ENCODE measurements at places on chromosomes 7 and 10.

DNA sequence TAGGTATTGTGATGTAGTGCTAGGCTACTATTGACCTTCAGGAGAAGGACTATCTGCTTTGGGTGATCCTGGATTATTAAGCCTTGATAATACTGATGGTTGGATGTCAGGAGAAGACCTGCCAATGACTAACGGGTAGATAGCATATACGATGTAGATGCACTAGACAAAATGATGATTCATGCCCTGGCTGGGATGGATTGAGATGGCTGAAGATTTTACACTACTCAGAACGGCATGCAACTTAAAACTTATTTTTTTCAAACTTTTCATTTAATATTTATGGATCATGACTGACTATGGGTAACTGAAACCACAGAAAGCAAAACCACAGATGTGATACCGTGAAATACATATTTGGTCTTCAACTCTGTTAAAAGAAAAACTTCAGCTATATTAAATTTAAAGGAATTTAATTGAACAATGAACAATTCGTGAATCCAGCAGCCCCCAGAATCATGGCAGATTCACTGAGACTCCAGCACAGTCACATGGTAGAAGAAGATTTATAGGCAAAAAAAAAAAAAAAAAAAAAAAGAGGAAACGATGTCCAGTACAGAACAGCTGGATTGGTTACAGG is 124.6 kb upstream of the CDK13 start:
- H3K27me3 ChIP-seq = peaks cover 51% of the 10 kb centered on the region
- no peak for DNase-seq
- H3K27ac ChIP-seq = no peak overlapping the region
- no peak overlapping the region for H3K4me3 ChIP-seq

DNA sequence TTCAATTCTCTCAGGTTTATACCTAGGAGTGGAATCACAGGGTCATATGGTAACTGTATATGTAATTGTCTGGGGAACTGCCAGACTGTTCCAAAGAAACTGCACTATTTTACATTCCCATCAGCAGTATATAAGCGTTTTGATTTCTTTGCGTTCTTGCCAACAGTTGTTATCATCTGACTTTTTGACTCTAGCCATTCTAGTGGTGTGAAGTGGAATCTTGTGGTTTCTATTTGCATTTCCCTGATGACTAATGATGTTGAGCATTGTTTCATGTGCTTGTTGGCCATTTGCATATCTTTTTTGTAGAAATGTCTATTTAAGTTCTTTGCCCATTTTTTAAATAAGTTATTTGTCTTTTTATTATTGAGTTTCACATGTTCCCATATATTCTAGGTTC is 44.3 kb upstream of the ZC3HAV1 start:
- H3K4me1 ChIP-seq = peaks cover 6% of the 10 kb centered on the region
- peaks cover 2% of the 10 kb centered on the region for H3K36me3 ChIP-seq
- H3K27me3 ChIP-seq = no peaks in the 10 kb centered on the region
- no peak for DNase-seq

GRCh38 chr10:80976658-80977057 is 439.0 kb downstream of the SH2D4B start:
- DNase-seq = no peak
- no peak overlapping the region for H3K27ac ChIP-seq
- H3K27me3 ChIP-seq = no peaks in the 10 kb centered on the region
- no peaks in the 10 kb centered on the region for H3K4me1 ChIP-seq
- H3K36me3 ChIP-seq = no peaks in the 10 kb centered on the region

DNA sequence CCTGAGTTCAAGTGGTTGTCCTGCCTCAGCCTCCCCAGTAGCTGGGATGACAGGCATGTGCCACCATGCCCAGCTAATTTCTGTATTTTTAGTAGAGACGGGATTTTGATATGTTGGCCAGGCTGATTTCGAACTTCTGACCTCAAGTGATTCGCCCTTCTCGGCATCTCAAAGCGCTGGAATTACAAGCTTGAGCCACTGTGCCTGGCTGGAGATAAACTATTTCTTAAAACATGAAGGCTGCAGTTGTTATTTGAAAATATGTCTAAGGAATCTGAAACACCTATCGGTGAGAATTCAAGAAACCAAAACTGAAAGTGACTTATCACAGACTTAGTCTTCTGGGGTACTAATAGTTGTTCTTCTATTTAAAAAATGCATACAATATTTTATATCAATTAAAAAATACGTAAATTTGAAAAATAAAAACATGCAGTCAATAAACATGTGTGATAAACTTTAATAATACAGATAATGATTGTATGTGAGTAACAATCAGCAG is 176.9 kb upstream of the PRSS58 start:
- peak overlapping the region; percentile 65 for H3K27ac ChIP-seq
- DNase-seq = no peak
- H3K4me1 ChIP-seq = peaks cover 33% of the 10 kb centered on the region
- H3K36me3 ChIP-seq = no peaks in the 10 kb centered on the region
- H3K27me3 ChIP-seq = no peaks in the 10 kb centered on the region
- peak overlapping the region; percentile 70 for H3K4me3 ChIP-seq

DNA sequence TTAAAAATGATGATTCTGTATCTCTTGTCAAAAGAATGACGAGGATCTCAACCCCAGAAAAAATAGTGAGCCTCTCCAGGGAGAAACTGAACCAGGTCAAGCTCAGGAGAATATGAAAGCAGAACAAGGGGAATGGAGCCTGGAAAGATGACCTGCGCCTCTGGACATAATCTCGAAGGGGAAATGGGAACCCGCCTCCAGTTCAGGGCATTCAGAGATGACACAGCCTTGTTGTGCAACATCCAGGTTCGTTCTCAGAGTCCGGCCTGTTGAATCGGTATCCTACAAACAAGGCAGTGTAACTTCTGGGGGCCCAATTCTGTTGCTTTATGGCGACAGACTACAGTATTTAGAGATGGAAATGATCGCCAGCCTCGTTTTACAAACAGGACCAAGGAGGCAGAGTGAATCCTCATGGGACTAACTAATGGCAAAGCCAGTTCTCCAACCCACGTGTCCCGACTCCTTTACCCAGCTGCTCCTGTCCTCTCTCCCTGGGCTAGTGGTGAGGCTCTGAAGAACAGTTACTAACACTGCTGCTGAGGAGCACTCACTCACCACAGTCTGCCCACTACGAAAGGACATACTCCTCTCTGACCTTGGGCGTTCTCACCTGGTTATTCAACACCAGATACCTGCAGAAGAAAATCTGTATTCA is 67.6 kb downstream of the JAZF1 start:
- H3K4me1 ChIP-seq = no peaks in the 10 kb centered on the region
- no peak overlapping the region for H3K27ac ChIP-seq
- DNase-seq = no peak
- no peak overlapping the region for H3K4me3 ChIP-seq

DNA sequence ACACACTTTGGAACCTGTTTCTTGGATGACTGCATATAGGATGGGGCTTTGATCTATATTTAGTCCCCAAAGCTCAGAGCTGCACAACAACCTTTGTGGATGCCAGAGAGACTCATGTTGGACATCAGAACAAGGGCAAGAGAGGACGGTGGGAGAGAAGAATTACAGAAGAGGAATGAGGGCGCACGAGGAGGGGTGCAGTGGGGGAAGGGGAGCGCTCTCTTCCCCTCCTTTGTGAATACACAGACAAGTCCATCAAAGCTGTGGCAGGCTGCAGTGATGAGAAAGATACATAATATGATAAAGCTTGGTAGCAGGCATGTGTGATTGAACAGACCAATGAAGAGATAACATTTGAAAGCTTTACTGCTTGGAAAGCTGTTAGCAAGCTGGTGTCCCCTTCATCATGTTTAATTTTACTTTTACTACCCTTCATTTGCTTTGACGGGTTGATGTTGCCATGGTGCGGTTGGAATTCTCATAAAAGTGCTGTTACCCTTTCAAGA is 857.8 kb downstream of the KCNMA1 start:
- no peak overlapping the region for H3K27ac ChIP-seq
- H3K27me3 ChIP-seq = no peaks in the 10 kb centered on the region
- no peak for DNase-seq
- no peaks in the 10 kb centered on the region for H3K4me1 ChIP-seq

- DNase-seq = no peak
- H3K4me3 ChIP-seq = peak overlapping the region; percentile 70
- peak overlapping the region; percentile 79 for H3K27ac ChIP-seq
These were observed 51.6 kb upstream of the IL6 start for GRCh38 chr7:22675421-22675820.

- no peak overlapping the region for H3K4me3 ChIP-seq
- no peak for DNase-seq
- no peaks in the 10 kb centered on the region for H3K27me3 ChIP-seq
- peaks cover 58% of the 10 kb centered on the region for H3K36me3 ChIP-seq
These were observed 97.9 kb downstream of the PTEN start for GRCh38 chr10:87961314-87961713.

GRCh38 chr7:69510114-69510513 is 88.2 kb upstream of the AUTS2 start:
- no peak overlapping the region for H3K4me3 ChIP-seq
- H3K27me3 ChIP-seq = no peaks in the 10 kb centered on the region
- no peaks in the 10 kb centered on the region for H3K36me3 ChIP-seq
- H3K27ac ChIP-seq = no peak overlapping the region
- DNase-seq = no peak

- H3K27me3 ChIP-seq = no peaks in the 10 kb centered on the region
- H3K4me3 ChIP-seq = no peak overlapping the region
- H3K36me3 ChIP-seq = peaks cover 54% of the 10 kb centered on the region
- DNase-seq = no peak
- H3K27ac ChIP-seq = no peak overlapping the region
These were observed 36.8 kb downstream of the NACAD start for GRCh38 chr7:45052011-45052410.

DNA sequence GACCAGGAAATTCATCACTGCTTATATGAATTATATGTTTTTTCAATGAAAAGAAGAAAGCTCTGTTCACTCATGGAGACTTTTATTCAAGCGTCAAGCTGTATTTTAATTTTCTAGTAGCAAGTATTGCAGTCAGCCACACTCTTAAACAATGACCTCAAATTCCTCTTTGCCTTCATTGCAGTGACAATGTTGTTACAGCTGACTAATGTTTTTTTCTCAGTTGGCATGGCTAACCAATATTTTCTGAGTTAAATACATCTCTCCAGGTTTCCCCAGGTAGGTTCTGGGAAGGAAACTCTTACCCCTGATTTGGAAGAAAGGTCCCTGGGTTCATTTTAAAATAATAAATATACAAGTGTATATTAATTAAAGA is 241.5 kb downstream of the WDR11 start:
- H3K4me3 ChIP-seq = no peak overlapping the region
- H3K36me3 ChIP-seq = no peaks in the 10 kb centered on the region
- no peak for DNase-seq

GRCh38 chr10:49163741-49164140 is 24.4 kb downstream of the TMEM273 start:
- DNase-seq = no peak
- H3K36me3 ChIP-seq = peaks cover 25% of the 10 kb centered on the region
- H3K27me3 ChIP-seq = no peaks in the 10 kb centered on the region
- no peak overlapping the region for H3K4me3 ChIP-seq

DNA sequence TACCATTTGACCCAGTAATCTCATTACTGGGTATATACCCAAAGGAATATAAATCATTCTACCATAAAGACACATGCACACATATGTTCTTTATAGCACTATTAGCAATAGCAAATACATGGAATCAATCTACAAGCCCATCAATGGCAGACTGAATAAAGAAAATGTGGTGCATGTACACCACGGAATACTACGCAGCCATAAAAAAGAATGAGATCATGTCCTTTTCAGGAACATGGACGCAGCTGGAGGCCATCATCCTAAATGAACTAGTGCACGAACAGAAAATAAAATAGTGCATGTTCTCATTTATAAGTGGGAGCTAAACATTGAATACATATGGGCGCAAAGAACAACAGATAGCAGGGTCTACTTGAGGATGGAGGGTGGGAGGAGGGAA is 26.6 kb downstream of the NRP1 start:
- H3K27me3 ChIP-seq = peaks cover 2% of the 10 kb centered on the region
- no peak overlapping the region for H3K27ac ChIP-seq
- H3K4me3 ChIP-seq = no peak overlapping the region
- peaks cover 4% of the 10 kb centered on the region for H3K4me1 ChIP-seq

- no peaks in the 10 kb centered on the region for H3K36me3 ChIP-seq
- no peak overlapping the region for H3K27ac ChIP-seq
- H3K4me1 ChIP-seq = no peaks in the 10 kb centered on the region
- DNase-seq = no peak
These were observed 259.1 kb downstream of the KLF6 start for GRCh38 chr10:3525832-3526449.

- H3K36me3 ChIP-seq = no peaks in the 10 kb centered on the region
- no peak overlapping the region for H3K4me3 ChIP-seq
- DNase-seq = no peak
- H3K27me3 ChIP-seq = peaks cover 2% of the 10 kb centered on the region
These were observed 10.9 kb upstream of the LGI1 start for GRCh38 chr10:93746844-93747284.

- DNase-seq = no peak
- H3K4me1 ChIP-seq = no peaks in the 10 kb centered on the region
- H3K4me3 ChIP-seq = no peak overlapping the region
These were observed 160.7 kb downstream of the NXPH1 start for GRCh38 chr7:8594115-8594514.

Data from T-helper 2 cell treated with Interferon-gamma antibody and Interleukin-4, amounts not matched to agents 5 μg/mL and 100 μg/mL, for 36 hours (primary cell).